ENCODE measurements at places on chromosomes 1 and 21.

GRCh38 chr1:178220094-178220493, 126.2 kb downstream of the RASAL2 start:
- no peak for DNase-seq

DNA sequence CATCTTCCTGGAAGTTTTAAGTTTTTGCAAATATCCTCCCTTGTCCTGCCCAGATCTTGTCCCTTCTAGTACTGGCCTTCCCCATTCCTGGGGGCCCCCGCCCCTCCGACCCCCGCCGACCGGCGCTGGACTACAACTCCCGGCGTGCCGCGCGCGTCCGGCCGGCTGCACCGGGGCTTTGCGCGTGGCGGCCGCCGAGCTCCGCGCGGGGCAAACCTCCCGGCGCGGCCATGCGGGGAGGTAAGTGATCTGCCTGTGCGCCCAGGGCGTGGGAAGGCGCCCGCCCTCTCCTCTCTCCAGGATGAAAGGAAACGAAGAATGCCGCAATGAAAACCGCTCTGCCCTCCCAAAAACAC, 3.2 kb upstream of the SAMD13 start:
- DNase-seq: no peak

GRCh38 chr21:46126309-46127238, 28.7 kb downstream of the COL6A2 start:
- no peak for DNase-seq

DNA sequence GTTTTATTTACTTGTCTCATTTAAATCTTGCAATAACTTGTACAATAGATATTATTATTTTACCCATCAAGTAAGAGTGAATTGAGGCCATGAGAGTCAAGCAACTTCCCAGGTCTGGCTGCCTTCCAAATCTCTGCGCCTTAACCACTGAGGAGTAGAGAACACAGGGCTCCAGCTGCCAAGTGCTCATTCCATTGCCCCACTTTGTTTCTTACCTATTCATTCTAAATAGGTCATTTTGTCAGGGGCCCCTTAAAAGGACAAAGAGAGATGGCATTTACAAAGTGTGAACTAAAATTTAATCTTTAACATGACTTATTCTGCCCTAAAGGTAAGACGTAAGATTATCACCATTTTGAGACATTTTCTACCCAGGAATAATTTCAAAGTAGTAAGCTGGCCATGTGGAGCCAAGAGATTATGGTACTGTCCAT, 3.5 kb downstream of the PPP1R15B start:
- no peak for DNase-seq

GRCh38 chr1:48767975-48768510, 8.6 kb downstream of the BEND5 start:
- DNase-seq: no peak

GRCh38 chr1:115924770-115925169, 51.5 kb upstream of the SLC22A15 start:
- DNase-seq: no peak

DNA sequence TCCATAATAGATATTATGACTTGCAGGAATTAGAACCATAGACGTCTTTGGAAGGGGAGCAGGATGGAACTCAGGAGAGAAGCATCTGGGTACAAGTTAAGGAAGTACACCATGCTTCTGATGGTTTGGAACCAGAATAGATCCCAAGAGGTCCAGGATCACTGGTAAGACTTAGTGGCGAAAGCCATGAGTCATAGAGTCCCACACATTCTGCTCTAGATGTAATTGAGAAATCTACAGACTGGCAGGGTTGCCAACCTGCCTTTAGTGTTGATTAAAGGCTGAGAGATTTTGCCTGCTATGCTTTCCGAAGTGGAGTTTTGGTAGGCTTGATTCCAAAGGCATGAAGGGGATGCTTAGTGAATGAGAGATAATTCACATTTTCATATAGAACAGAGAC, 57.1 kb upstream of the C1orf87 start:
- no peak for DNase-seq

DNA sequence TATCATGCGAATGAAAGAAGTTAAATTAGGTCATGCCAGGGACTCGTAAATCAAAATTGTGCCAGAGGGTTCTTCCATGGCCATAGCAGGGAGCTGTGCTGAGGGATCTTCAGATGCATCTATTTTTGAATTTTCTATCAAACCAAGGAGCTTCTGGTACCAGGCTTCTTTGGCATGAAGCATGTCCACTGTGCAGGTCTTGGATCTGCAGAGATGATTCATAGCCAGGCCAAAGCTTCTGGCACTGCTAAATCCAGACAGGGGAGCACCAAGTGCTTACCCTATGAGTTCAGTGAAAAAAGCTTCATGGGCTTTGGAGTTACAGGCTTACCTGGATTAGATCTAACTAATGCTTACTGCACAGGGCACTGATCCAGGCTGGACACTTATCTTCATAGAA, 154.2 kb upstream of the DAB1 start:
- no peak for DNase-seq

GRCh38 chr1:55252942-55253589, 37.9 kb upstream of the USP24 start:
- no peak for DNase-seq

- DNase-seq: no peak
These were observed 27.8 kb upstream of the VAMP3 start for GRCh38 chr1:7743346-7743745.

GRCh38 chr1:229381234-229381633, 38.4 kb upstream of the CCSAP start:
- no peak for DNase-seq

GRCh38 chr1:180925471-180926051, 12.9 kb downstream of the KIAA1614 start:
- no peak for DNase-seq

GRCh38 chr1:224529844-224530243, 86.3 kb upstream of the CNIH3 start:
- DNase-seq: no peak

DNA sequence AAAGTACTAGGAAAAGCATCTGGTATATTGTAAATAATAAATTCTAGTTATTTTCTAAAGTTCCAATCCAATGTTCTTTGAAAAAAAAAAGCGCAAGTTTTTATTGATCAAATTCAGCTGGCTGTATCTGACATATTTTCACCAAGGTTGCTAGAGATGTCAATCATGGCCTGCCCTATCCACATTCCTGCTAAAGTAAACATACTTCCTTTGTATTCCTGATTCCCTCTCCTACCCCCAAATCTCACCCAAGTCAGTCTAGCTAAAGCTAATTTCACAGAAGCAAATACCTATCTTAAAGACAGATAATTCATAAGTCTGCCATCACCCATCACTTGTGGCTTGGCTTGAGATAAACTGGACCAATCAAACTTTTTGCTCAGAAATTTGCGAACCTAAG, 21.3 kb downstream of the ANKRD13C start:
- no peak for DNase-seq

- DNase-seq: no peak
These were observed 437.1 kb downstream of the RWDD3 start for GRCh38 chr1:95671098-95671497.

DNA sequence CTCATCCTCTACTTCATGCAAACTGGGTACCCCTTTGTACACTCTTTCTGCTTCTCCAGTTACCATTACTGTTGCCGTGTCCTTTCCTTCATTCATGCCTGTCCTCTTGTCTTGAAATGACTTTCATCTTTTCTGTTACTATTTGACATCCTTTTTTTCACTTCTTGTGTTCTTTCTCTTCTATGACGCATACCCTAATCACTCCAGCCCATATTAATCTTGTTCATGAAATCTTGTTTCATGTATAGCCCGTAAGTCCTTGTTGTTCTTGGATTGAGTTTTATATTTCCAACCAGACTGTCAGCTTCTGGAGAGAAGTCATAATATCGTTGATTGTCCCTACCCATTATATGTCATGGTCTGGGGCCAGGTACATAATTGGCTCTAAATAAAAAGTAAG, 126.1 kb downstream of the NOS1AP start:
- no peak for DNase-seq

GRCh38 chr21:16535626-16536025, 805.8 kb downstream of the USP25 start:
- DNase-seq: no peak

Measured in stimulated activated CD4-positive, alpha-beta T cell treated with anti-CD3 and anti-CD28 coated beads, TNF-alpha, amount 100 ng/mL, for 4 hours (primary cell).